ENCODE measurements at places on chromosomes 13 and 19.

GRCh38 chr13:42494157-42494556 is 79.8 kb upstream of the TNFSF11 start:
- DNase-seq: no peak

DNA sequence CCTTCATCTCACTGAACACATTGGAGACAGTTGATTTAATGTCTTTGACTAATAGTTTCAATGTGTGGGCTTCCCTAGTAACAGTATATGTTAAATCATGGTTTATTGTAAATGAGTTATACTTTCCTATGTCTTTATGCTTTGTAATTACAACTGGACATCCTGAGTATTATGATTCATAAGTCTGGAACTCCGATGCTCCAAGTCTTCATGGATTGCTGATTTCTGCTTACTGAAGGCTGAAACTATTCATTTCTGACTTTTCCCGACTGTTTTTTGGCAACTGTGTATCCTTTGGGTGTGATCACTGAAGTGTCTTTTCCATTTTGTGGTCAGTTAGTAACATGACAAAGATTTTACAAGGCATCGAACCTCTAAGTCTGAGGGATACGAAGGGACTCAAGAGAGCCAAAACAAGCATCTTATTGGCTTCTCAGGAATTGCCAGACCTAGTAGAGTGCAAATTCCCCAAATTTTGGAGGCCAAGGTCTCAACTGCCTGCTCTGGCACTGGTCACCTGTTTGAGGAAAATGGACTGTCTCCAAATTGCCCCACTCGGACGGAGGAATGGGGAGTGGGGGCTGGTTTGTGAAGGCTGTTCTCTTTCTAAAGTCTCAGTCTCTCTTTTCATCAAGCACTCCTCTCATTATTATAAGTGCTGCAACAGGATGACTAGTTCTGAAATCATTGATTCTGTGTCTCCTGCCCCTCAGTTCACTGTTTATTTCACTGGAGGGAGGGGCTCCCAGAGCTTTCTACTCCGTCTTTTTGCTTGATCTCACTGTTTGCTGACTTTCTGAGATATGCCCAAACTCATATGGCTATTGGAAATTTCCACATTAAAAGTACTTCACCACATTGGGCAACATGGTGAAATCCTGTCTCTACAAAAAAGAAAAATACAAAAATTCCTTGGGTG is 20.2 kb upstream of the CD70 start:
- no peak for DNase-seq

DNA sequence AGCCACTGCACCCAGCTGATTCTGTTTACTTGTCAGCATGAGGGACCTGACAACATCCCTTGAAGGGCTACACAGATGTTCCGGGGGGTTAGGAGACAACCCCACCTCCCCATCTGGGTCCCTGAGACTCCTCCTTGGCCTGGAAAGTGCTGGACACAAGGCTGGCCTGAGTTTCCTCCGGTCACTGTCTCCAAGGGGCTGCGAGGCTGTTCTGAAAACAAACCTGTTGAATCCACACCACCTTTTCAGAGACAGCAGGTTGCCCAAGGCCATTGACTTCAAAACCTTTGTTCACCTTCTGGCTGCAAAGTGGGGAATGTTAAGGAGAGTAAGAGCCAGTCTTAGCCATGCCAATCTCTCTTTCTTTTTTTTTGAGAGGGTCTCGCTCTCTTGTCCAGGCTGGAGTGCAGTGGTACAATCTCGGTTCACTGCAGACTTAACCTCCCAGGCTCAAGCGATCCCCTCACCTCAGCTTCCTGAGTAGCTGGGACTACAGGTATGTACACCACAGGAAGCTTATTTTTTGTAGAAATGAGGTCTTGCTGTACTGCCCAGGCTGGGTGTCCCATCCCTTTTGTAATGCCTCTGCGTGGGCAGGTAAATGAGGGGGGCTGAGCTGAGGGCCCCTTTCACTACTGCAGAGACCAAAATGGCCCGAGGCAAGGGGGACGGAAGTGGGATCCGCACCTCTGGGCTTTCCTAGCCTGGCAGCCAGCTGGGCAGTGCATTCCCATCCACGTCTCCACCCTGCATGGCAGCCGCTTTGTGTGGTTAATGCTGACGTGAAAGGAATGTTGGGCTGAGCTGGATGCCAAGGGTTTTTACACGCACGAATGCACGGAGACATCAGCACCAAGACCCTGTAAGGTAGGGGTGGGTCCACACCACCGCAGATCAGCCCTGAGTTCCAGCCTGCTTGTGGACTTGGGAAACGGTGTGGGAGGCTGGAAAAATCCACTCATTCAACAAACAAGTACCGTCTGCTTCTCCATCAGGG is 1.9 kb upstream of the ZNF628 start:
- no peak for DNase-seq

- DNase-seq: no peak
These were observed 829 bp downstream of the B3GLCT start for GRCh38 chr13:31200637-31200971.

GRCh38 chr13:101144808-101145419 is 271.4 kb downstream of the NALCN start:
- DNase-seq: peak; percentile 20

DNA sequence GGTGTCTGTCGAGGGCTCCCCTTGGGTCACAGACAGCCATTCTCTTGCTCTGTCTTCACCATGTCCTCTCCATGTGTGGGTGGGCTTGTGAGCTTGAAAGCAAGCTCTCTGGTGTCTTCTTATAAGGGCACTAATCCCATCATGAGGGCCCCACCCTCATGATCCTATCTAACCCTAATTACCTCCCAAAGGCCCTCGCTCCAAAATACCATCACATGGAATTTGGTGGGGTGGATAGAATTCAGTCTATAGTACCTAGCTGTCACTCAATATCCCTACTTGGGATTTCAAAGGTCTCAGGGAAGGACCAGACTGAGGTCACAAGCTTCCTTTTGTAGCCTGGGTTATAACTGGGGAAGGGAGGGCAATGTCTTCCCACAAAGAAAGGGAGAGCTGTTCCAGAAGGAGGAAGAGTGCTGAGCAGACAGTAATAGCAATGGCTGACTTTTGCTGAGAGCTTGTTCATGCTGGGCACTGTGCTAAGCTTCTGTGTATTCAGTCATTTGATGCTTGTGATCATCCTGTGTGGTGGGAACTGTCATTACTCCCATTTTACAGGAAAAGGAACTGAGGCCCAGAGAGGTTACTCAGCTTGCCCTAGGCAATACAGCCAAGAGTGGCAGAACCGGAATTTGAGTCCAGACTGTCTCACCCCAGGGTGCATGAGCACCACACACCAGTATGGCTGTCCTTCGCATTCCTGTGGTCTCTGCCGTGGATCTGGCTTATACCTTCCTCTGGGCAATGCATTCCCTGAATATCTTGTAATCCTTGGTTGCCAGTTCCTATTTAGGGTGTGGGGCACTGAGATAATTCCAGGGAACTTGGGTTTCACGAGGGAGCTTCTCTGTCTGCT is 8.2 kb downstream of the FXYD5 start:
- DNase-seq: no peak

GRCh38 chr19:772730-773436 is 22.0 kb downstream of the MISP start:
- no peak for DNase-seq

GRCh38 chr19:29524201-29524911 is 1.4 kb upstream of the VSTM2B start:
- no peak for DNase-seq

GRCh38 chr19:49422407-49423070 is 702 bp downstream of the PTH2 start:
- DNase-seq: peak; percentile 43

GRCh38 chr19:1177322-1178114 is 3.5 kb upstream of the SBNO2 start:
- DNase-seq: no peak

DNA sequence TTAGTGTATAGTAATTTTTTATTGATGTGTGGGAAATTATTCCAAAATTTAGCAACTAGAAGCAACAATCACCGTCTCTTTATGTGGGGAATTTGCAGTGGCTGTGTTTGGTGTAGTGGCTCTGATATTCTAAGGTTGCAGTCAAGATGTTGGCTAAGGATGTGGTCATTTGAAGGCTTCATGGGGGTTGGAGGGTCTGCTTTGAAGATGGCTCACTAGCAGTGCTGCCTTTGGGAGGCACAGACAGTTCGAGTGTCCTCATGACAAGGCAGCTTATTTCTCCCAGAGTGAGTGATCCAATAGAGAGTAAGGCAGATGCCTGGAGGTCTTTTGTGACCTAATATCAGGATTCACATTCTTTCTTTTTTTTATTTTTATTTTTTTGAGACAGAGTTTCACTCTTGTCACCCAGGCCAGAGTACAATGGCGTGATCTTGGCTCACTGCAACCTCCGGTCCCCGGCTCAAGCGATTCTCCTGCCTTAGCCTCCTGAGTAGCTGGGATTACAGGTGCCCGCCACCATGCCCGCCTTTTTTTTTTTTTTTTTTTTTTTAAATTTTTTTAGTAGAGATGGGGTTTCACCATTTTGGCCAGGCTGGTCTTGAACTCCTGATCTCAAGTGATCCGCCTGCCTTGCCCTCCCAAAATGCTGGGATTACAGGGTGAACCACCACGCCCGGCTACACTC is 8.7 kb downstream of the GPI start:
- DNase-seq: no peak

GRCh38 chr19:45574526-45574925 is 10.1 kb downstream of the OPA3 start:
- no peak for DNase-seq

- no peak for DNase-seq
These were observed 704.4 kb upstream of the PCDH20 start for GRCh38 chr13:62119739-62120700.

DNA sequence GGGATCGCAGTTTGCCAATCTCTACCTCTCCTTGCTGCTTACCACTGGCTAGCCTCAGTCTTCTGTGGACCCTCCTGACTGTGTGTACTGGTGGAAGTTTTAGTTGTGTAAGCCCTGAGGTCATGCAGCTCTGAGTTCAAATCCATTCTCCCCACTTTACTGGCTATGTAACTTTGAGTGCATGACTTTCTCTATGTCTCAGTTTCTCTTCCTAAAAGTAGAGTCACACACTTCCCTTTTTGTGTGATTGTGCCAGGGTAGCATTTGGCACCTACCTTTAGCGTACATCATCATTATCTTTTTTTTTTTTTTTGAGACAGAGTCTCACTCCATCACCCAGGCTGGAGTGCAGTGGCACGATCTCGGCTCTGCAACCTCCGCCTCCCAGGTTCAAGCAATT is 70.3 kb downstream of the MAP4K1 start:
- DNase-seq: no peak

DNA sequence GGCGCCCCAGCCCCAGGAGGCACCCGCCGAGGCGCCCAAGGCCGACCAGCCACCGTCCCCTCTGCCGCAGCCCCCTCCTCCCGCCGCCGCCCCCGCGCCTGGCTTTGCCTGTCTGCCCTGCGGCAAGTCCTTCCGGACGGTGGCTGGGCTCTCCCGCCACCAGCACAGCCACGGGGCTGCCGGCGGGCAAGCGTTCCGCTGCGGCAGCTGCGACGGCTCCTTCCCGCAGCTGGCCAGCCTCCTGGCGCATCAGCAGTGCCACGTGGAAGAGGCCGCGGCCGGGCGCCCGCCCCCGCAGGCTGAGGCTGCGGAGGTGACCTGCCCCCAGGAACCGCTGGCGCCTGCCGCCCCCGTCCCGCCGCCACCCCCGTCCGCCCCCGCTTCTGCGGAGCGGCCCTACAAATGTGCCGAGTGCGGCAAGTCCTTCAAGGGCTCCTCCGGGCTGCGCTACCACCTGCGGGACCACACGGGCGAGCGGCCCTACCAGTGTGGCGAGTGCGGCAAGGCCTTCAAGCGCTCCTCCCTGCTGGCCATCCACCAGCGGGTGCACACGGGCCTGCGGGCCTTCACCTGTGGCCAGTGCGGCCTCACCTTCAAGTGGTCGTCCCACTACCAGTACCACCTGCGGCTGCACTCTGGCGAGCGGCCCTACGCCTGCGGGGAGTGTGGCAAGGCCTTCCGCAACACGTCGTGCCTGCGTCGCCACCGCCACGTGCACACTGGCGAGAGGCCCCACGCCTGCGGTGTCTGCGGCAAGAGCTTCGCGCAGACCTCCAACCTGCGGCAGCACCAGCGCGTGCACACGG is 2.6 kb upstream of the NAT14 start:
- no peak for DNase-seq

DNA sequence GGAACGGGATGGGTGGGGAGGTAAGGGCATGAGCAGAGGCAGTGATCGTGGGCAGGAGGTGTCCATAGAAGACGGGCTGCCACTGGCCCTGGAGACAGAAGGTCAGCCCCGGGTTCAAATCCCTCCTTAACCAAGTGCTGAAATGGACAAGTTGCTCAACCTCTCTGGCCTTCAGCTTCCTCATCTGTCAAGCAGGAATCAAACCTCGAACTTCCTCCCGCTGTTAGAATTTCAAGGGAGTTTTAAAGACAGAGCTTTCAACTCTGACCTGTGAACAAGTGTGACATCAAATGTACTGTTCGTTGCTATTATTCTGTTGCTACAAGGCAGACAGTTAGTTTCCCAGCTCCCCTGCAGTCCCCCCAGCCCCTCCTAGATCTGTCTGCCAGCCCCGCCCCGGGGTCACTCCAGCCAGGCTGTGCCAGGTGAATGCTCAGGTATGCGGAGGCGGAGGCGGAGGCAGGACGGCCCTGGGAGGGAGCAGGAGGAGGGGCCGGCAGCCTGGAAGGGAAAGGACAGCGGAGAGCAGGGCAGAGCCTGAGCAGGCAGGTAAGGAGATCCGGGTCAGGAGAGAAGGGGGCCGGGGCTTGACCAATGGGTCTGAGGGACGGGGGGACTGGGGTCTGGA is at the start of gene EPS8L1:
Gene EPS8L1 (plus strand): TSS at position 499 of the 628 bp plus-strand sequence. CDS start 576 bp downstream, outside the sequence.
- no peak for DNase-seq

DNA sequence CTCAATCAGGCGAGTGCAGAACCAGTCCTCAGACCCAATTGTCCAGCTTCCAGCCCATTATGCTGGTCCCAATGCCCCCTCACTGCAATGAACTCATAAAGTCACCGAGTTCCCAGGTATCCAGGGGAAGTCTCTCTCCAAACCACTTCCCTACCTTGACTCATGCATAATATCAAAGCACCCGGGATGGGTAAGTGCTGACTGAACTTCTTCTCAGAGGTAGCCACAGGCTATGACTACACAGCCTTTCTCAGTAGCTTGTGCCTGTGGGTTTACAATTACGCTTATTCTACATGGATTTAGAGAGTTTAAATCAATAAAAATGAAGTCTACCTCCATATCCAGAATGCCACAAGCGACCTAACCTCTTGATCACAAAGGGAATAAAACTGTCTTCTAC is 1.7 kb upstream of the C13orf42 start:
- no peak for DNase-seq

- no peak for DNase-seq
These were observed 217.0 kb downstream of the NBEA start for GRCh38 chr13:35159041-35159440.

DNA sequence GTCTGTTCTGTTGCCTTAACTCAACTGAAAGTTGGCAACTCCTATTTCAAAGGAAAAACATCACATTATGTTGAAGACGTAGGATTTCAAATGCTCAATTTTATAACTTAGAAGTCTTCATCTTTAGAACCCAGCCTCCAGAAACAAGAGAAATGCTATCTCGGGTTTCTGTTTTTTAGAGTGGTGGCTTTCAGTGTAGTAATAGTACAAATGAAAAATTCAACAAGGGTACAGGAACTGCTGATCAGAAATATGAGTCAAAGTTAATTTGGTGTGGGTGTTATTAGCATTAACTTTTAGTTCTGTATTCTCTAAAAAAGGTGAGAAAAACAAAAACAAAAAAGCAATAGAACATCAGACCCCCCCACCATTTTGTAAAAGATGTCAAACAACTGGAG is 56.6 kb upstream of the FLT1 start:
- DNase-seq: no peak
